SJSA1 (cell line): ENCODE measurements at places on chromosomes 16 and 17. TPM values are rescaled to one million over a fixed set of nuclear protein-coding genes. Genes with fewer than 3 reads are reported as not detected.

- no peak for DNase-seq
Measured at GRCh38 chr16:22402191-22402590, 27.8 kb upstream of the CDR2 start.

DNA sequence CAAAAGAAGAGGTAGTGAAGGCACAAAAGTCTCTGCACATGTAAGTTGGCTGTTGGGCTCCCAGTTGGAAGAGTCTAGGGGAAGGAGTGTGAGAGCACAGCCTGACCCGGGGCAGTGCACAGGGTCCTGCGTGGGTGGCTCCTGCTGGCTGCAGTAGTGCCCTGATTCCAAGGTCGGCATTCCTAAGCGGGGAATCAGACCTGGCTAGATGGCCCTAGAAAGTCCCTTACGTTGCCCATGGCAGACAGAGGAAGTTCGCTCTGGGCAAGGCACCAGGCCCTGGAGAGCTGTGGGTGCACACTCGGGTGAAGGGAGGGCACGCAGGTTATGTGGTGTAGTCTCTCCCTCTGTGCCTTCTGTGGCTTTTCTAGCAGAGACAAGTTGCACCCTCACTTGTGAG, 22.8 kb upstream of the SLC5A11 start:
- no peak for DNase-seq

GRCh38 chr17:36602924-36603384, 1.6 kb downstream of the MRM1 start:
- peak; percentile 60 for DNase-seq

DNA sequence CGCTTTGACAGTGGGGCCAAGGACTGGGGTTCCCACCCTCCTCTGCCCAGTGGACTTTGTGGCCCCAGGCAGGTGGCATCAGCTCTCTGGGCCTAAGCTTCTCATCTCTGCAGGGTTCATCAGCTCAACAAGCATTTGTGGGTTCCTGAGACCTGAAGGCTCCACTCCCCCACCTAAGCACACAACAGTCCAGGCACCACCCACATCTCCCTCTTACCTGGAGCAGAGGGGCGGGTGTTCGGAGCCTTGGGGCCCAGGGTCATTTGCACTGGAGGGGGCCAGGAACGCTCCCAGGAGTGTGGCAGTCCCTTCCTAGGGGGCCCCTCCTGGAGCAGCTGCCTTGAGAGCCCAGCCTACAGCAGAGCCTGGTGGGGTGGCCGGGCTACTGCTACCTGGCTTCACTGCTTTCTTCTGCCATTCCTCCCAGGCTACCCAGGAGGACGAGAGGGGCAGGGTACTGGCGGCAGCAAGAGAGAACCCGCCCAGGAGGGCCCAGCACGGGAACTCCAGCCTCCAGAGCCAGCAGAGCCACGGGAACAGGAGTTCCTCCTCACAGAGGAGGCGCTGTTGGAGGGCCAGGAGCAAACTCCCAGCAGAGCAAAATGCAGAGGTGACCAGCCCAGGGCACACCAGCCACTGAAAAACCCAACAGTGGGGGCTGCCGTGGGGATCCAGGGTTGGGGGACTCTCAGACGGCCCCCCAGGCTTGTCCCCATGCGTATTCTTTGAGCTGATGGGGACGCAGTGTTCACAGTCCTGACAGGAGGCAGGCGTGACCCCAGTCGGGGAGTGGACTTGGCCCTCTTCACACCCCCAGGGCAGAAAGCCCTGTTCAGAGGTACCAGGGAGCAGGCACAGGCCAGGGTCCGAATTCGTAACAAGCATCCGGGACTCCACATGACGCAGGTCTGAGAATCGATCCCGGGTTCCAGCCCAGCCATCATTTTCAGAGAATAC, 35.1 kb upstream of the SLC38A10 start:
- DNase-seq = no peak

DNA sequence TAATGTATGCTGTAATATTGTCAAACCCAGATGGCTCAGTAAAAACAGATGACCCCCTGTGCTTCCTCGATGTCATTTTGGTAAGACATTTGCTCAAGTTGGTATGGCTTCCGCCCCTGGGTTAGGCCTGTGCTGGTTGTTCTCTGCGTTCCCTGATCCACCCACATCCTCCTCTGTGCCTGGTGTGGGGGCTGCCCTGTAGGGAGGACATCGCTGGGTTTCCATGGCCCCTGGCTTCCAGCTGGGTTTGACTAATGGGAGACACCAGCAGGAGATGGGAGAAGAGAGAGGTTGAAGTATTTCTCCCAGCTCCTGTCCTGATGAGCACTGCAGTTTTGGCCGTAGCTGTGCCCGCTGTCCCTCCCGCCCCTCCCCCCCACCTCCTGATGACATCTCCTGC, 4.4 kb upstream of the MFAP4 start:
- DNase-seq = no peak

KRT40 gene
- not detected in 2 replicates for total RNA-seq

GRCh38 chr16:85844786-85845185, 45.3 kb downstream of the COX4I1 start:
- DNase-seq = no peak

STX1B gene
- total RNA-seq = 0.05 and 0.06 TPM in 2 replicates

- no peak for DNase-seq
Measured at GRCh38 chr16:50178491-50178941, 25.4 kb downstream of the TENT4B start.

DNA sequence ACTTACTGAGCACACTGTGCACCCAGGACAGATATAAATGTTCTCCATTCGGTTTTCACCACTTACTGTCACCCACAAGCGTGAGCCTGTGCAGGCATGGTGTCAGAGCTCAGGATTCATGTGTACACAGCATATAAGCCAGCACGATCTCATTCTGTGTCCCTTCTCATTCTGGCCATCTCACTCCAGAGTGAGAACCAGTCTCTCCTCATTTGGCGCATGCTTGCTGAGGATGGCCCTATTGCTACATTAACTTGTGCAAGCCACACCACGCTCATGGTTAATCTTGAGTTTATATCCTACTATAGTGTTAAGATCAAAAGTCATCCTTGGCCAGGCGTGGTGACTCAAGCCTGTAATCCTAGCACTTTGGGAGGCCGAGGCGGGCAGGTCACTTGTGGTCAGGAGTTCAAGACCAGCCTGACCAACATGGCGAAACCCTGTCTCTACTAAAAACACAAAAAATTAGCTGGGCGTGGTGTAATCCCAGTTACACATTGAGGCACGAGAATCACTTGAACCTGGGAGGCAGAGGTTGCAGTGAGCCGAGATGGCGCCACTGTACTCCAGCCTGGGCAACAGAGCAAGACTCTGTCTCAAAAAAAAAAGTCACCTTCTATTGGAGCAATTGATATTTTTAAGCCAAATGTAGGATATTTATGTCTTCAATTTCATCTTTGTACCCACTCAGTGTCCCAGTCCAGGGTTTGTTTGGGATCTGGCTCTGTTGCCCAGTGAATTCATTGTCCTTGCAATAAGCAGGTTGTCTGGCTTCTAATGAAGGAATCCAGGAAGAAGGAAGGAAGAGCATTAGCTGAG, 20.9 kb downstream of the SOCS1 start:
- DNase-seq = no peak
